Ovary (tissue), 10 donors: ENCODE measurements at places on chromosomes 6 and 20. TPM values are rescaled to one million over a fixed set of nuclear protein-coding genes. Genes with fewer than 3 reads are reported as not detected.

DNA sequence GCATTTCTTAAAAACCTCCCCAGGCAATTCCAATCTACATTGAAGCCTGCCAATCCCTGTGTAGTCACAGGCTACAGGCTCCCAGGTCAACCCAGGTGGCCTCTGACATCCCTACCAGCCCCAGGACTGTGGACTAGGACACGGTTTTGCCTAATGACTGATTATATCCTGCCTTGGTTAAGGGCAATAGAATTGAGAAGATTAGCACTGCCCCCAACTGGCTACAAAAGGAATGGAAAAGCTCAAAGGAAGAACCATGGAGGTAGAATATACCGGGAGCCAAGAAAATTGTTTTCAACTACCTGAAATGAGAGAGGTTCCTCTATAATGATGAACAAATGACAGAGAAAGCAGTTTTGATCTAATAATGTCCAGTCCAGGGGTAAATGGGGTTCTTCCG lies 421.1 kb upstream of the AGPAT4 start:
- no peak overlapping the region for H3K4me3 ChIP-seq
- no peak overlapping the region for H3K27ac ChIP-seq
- no peaks in the 10 kb centered on the region for H3K27me3 ChIP-seq

DNA sequence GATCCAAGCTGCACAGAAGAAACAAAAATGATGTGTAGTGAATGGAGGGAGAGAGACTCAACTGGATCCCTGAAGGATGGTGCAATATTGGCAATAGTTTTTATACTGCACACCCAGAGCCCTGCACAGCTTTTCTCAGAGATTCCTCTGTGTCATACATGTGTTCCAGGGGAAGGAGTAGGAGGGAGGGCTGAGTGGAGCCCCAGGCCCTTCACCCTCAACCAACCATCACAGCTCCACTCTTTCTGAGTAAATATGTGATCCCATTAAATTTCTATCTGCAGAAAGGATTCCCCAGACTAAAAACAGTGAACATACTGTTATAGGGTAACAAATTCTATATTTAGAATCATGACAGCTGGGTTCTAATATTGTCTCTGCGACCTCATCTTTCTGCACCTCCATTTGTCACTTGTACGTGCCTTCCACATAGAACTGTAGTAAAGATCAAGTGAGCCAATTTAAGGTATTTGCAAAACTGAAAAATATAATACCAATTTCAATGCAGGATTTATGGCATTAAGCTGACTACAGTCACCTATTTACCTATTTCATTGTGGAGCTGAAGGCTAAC lies 421.4 kb upstream of the NRSN1 start:
- no peak overlapping the region for H3K4me3 ChIP-seq
- H3K4me1 ChIP-seq = no peaks in the 10 kb centered on the region
- no peak overlapping the region for H3K27ac ChIP-seq
- H3K27me3 ChIP-seq = no peaks in the 10 kb centered on the region
- H3K36me3 ChIP-seq = no peaks in the 10 kb centered on the region
- no peak for DNase-seq

- no peaks in the 10 kb centered on the region for H3K27me3 ChIP-seq
- H3K27ac ChIP-seq = no peak overlapping the region
- no peak for DNase-seq
- H3K4me3 ChIP-seq = no peak overlapping the region
Observed at GRCh38 chr6:52134011-52134410, 46.6 kb upstream of the PKHD1 start.

GRCh38 chr20:661474-662270 lies 8.7 kb upstream of the SRXN1 start:
- no peaks in the 10 kb centered on the region for H3K27me3 ChIP-seq
- no peak for DNase-seq
- H3K4me3 ChIP-seq = no peak overlapping the region
- no peaks in the 10 kb centered on the region for H3K4me1 ChIP-seq
- H3K27ac ChIP-seq = no peak overlapping the region

DNA sequence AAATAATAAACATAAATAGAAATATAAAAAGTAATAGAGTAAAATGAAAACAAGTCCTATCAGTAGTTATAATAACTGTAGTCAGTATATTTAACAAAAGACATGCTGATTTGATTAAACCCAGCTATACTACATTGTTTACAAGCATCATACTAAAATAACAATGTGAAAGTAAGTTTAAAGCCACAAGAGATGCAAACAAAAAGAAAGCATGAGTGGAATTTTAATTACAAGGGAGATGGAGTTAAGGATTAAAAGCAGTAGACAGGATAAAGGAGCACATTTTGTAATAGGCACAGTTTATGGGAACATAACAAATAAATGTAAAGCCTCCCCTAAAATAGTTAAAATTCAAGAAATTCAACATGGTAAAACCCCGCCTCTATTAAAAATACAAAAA lies 41.5 kb downstream of the SENP6 start:
- H3K27ac ChIP-seq = no peak overlapping the region
- no peak overlapping the region for H3K4me3 ChIP-seq
- no peaks in the 10 kb centered on the region for H3K36me3 ChIP-seq
- H3K4me1 ChIP-seq = no peaks in the 10 kb centered on the region

DNA sequence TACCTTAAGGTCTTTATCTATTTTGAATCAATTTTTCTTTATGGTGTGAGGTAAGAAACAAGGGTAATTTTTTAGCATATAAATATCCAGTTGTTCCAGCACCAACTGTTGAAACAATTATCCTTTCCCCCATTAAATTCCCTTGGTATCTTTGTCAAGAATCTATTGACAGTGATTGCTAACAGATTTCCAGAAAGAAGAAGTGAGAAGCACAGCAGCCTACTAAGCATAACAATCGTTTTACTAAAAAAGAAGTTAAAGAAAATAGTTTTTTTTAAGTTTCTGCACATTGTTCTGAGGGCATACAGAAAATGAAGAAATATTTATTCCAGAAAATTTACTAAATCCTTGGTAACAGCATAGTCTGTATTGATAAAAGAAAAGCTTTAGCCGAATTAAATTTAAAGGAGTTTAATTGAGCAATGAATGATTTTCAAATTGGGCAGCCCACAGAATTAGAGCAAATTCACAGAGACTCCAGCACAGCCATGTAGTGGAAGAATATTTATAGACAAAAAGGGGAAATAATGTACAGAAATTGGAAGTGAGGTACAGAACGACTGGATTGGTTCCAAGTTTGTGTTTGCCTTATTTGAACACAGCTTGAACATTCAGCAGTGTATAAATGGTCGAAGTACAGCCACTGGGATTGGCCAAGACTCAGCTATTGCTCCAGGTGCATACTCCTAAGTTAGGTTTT lies 97.9 kb upstream of the UST start:
- H3K4me1 ChIP-seq = no peaks in the 10 kb centered on the region
- H3K4me3 ChIP-seq = no peak overlapping the region
- H3K27ac ChIP-seq = no peak overlapping the region

DNA sequence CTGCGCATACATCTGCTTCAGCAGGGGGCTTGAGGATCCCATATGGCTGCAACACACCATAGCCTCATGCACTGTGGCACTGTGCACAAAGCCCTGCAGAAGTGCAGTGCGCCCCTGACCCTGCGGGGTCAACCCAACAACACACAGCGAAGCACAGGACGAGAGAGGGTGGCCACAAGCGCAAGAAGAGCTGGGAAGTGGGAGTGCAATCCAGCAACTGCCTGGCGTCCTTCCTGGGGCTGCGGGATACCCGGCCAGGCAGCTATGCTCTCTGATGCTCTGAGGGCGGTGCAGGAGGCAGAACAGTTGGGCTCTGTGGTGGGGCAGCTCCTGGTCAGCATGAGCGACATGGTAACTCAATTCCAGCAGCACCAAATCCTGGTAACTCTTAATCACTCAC lies 5.6 kb upstream of the ACSS1 start:
- peaks cover 5% of the 10 kb centered on the region for H3K4me1 ChIP-seq
- H3K27ac ChIP-seq = no peak overlapping the region
- no peak for DNase-seq
- H3K36me3 ChIP-seq = no peaks in the 10 kb centered on the region

DNA sequence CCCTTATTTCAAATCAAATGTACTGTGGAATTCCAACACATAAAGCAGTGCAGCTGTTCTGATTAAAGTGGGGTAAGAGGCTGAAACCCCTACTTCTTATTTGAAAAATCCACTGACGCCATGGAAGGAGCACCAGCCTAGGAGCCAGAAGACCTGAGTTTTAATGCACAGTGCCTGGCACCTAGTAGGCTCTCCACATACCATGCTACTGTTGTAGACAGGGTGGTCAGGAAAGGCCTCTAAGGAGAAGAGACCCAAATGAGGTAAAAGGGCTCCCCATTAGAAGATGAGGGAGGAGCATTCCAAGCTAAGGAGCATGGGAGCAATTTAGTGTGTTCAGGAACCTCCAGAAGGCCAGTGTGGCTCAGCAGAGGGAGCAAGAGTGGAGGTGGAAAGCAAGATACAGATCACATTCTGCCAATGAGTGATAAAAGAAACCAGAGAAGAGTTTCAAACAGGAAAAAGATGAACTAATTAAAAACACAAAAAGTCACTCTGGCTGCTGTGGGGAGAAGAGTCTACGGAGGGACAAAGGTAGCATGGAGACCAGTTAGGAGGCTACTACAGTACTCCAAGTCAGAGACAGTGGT lies 11.8 kb upstream of the ZNF76 start:
- no peaks in the 10 kb centered on the region for H3K27me3 ChIP-seq
- DNase-seq = no peak
- no peak overlapping the region for H3K27ac ChIP-seq
- H3K4me1 ChIP-seq = peaks cover 1% of the 10 kb centered on the region

DNA sequence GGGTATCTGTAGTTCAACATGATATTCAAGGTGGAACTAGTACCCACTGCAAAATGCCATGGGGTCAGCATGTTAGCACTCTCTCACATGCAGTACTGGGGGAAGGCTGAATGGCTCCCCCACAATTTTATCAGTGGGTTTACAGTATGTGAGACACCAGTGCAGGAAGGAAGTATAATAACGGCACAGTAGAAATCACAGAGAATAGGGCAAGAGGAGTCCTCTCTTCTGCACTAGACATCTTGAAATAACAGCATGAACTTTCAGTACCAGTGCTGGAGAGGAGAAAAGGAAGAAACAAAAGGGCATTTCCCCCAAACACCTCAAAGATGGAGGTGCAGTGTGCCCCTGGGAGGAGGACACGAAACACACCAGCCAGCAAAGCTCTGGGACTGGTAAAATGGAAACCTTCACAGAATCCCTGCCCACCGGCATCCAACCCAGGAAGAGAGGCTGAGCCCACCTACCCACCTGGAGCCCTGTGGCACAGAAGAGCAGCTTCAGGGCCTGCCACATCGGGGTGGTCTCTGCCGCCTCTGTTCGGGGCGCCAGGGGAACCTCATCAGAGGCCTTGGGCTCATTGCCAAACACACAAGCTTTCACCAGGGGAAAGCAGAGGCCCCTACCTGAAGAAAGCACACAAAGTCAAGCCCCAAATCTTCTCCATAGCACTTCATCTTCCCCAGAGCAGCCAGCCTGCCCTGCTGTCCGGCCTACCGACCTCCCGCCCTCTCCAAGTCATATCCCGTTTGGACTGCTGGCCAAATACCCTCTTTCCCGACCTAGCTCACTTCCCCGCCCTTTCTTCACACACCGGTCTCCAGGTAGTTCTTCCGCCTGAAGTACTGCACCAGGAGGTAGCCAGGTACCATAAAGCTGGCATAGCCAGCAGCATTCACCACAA lies 1.2 kb downstream of the SLC35B2 start:
- no peaks in the 10 kb centered on the region for H3K27me3 ChIP-seq
- H3K4me1 ChIP-seq = peaks cover 5% of the 10 kb centered on the region
- DNase-seq = no peak
- peak overlapping the region; percentile 74 for H3K4me3 ChIP-seq
- peaks cover under 1% of the 10 kb centered on the region for H3K36me3 ChIP-seq

DNA sequence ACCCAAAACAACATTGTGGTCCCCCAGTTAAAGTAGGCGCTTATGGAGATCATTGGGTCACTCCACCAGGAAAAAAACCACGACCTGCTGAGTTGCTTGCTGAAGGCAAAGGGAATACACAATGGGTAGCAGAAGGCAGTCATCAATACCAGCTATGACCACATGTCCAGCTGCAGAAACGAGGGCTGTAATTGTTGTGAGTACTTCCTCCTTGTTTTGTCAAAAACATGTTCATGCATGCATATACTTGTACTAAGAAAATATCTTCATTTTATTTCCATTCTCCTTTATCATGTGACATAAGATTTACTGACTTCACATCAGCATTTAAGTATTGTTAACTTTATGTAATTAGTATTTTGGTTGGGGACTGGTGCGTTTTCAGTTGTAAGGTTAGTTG lies 16.9 kb downstream of the SERINC1 start:
- no peak for DNase-seq
- H3K36me3 ChIP-seq = no peaks in the 10 kb centered on the region
- no peak overlapping the region for H3K4me3 ChIP-seq
- no peak overlapping the region for H3K27ac ChIP-seq

- peaks cover 3% of the 10 kb centered on the region for H3K4me1 ChIP-seq
- no peaks in the 10 kb centered on the region for H3K36me3 ChIP-seq
- H3K27me3 ChIP-seq = no peaks in the 10 kb centered on the region
- no peak overlapping the region for H3K4me3 ChIP-seq
- no peak overlapping the region for H3K27ac ChIP-seq
Observed at GRCh38 chr20:1941226-1941625, 46.0 kb downstream of the SIRPA start.

GRCh38 chr20:8601542-8601912 lies 467.4 kb upstream of the PLCB4 start:
- H3K27ac ChIP-seq = no peak overlapping the region
- H3K4me3 ChIP-seq = no peak overlapping the region
- H3K27me3 ChIP-seq = no peaks in the 10 kb centered on the region
- H3K36me3 ChIP-seq = no peaks in the 10 kb centered on the region
- H3K4me1 ChIP-seq = peaks cover 1% of the 10 kb centered on the region
- DNase-seq = no peak

- no peak overlapping the region for H3K4me3 ChIP-seq
- H3K4me1 ChIP-seq = no peaks in the 10 kb centered on the region
- no peaks in the 10 kb centered on the region for H3K27me3 ChIP-seq
- DNase-seq = no peak
- H3K27ac ChIP-seq = no peak overlapping the region
Observed at GRCh38 chr6:109662192-109662591, 28.8 kb downstream of the AK9 start.

DNA sequence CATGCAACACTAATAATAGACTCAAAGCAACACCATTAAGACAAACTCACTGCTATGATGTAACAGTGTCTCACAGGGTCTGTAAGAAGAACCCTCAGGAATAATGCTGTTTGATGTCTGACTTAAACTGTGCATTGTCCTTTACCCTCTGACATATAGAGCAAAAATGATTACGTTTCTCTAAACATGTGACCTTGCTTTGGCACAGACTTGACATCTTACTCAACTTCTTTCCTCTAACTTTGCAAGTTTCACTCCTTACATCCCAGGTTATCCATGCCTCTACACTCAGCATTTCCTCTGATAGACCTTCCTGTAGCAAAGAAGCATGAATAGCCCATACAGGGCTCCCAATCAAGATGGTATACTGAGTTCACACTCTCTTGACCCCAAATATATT lies 252.7 kb downstream of the UST start:
- no peaks in the 10 kb centered on the region for H3K27me3 ChIP-seq
- no peaks in the 10 kb centered on the region for H3K36me3 ChIP-seq
- no peak overlapping the region for H3K4me3 ChIP-seq
- peak overlapping the region; percentile 68 for H3K27ac ChIP-seq
- peaks cover 19% of the 10 kb centered on the region for H3K4me1 ChIP-seq

- no peaks in the 10 kb centered on the region for H3K36me3 ChIP-seq
- peaks cover 22% of the 10 kb centered on the region for H3K4me1 ChIP-seq
- H3K4me3 ChIP-seq = no peak overlapping the region
- H3K27ac ChIP-seq = no peak overlapping the region
Observed at GRCh38 chr6:108714101-108714765, 134.0 kb upstream of the ARMC2 start.

The OR2H2 gene
- total RNA-seq = not detected

The PPIL6 gene
- 12.7 TPM for total RNA-seq

The MLIP gene
- total RNA-seq = not detected

The TRIM10 gene
- total RNA-seq = not detected

The SOBP gene
- 29.5 TPM for total RNA-seq

The C2 gene
- 11.9 TPM for total RNA-seq
